Heart right ventricle (tissue), 16 donors: ENCODE measurements at places on chromosomes 2 and 18. TPM values are rescaled to one million over a fixed set of nuclear protein-coding genes. Genes with fewer than 3 reads are reported as not detected.

DYSF gene
- total RNA-seq, result 100 TPM

DNA sequence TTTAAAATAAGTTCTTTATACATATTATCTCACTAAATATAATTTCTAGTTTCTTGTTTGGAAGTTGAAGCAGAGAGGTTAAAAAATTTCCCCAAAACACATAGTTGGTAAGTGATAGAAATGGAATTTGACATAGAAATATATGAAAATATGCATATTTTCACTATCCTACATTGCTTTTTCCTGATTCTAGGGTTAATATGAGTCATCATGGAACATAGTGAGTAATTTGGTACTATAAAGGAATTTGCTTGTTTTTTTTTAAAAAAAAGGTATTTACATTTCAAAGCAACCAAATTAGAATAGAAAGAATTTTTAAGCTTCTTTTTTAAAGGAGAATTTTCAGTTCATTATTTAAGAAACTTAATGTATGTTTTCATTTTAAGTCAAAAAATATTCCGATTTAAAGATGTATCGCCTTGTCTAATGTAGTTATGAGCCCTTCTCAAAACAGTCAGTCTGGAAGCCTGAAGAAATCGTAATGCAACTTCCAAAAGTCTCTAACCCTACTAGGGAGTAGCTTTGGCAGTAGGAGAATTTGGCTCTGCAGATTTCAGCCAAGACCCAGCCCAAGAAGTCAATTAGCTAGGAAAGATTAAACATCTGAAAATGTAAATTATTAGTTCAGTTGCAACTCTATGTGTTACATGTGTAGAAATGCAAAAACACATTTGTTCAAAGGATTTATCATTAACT is 147.3 kb downstream of the RDH14 start:
- H3K27ac ChIP-seq, result no peak overlapping the region
- no peaks in the 10 kb centered on the region for H3K27me3 ChIP-seq
- H3K4me1 ChIP-seq, result no peaks in the 10 kb centered on the region
- no peak overlapping the region for H3K4me3 ChIP-seq

DNA sequence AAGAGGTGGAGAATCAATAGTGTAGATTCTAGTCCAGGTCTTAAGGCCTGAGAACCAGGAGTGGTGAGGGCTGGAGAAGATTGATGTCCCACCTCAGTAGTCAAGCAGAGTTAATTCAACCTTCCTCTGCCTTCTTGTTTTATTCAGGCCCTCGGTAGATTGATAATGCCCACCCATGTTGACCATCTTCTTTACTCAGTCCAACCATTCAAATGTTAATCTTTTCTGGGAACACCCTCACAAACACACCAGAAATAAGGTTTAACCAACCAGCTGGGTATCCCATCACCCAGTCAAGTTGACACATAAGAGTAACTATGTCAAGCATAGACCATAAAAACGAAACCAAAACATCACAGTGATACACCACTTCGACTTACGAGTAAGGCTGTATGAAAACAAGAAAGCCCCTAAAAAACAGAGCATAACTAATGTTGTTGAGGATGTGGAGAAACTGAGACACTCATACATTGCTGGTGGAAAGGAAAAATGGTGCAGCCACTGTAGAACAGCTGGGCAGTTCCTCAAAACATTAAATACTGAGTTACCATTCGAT is 57.5 kb downstream of the SLC35F5 start:
- H3K27me3 ChIP-seq, result no peaks in the 10 kb centered on the region
- H3K36me3 ChIP-seq, result no peaks in the 10 kb centered on the region
- H3K4me3 ChIP-seq, result no peak overlapping the region
- peaks cover 16% of the 10 kb centered on the region for H3K4me1 ChIP-seq
- no peak overlapping the region for H3K27ac ChIP-seq

DNA sequence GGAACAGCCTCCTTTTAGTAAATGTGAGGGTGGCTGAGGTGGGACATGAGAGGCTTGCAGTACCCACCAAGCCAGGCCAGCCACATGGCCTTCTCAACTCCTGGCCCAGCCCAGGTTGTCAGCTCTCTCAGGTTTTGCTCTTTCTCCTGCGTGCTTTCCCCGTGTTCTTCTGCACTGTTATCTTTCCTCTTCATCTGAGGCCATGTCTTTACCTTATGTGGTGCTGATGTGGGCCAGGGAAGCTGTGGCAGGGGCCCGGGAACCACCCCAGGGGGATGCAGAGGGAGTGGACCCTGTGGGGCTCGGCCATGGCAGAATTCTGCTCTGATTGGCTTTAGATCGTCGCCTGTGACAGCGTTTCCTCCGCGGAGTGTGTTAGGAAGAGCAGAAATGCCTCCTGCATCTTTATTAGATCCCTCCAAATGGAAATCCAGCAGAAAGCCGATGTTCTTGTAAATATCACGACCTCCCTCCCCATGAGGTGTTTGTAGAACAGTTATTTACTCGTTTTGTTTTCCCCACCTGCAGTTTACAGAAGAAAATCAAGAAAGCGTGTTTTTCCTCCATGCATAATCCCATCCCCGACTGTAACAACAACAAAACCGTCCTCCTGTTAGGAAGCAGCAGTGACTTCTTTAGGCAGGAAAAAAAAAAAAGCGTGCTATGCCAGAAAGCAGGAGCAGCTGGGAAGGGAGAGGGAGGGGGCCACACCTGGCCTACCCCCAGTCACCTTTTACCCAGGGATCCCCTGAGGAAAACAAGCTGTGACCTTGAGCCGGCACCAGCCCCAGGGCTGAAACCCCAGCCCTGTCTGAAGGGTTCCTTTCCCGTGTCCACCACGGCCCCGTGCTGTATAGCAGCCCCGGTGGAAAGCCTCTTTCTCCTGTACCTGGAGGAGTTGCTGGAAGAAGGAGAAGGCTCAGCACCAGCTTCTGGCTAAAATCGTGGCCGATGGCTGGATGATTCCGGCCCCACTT is 54.8 kb downstream of the HPCAL1 start:
- no peaks in the 10 kb centered on the region for H3K36me3 ChIP-seq
- no peak for DNase-seq
- no peak overlapping the region for H3K27ac ChIP-seq

DNA sequence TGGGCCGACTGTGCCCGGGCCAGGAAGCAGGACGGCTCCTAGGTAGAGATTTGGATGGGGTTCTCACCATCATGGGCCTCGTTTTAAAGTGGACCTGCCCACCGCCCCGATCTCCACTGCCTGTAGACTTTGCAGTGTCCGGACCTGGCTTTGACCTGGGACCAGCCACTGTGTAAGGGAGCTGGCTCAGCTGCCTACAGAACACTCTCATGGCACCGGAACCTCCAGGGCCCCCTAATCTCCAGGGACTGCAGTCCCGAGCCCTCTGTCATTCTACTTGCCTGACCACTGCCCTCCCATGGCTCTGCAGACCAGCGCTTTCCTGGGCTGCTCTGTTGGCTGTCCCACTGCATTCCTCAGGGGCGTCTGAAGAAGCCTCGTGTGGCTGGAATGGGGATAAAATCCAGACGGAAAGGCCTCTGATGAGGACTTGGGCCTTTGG is 120.8 kb downstream of the GLI2 start:
- no peak overlapping the region for H3K4me3 ChIP-seq
- H3K27me3 ChIP-seq, result no peaks in the 10 kb centered on the region
- no peaks in the 10 kb centered on the region for H3K4me1 ChIP-seq
- H3K36me3 ChIP-seq, result no peaks in the 10 kb centered on the region
- no peak overlapping the region for H3K27ac ChIP-seq
